ENCODE measurements at places on chromosomes 7 and 10.

DNA sequence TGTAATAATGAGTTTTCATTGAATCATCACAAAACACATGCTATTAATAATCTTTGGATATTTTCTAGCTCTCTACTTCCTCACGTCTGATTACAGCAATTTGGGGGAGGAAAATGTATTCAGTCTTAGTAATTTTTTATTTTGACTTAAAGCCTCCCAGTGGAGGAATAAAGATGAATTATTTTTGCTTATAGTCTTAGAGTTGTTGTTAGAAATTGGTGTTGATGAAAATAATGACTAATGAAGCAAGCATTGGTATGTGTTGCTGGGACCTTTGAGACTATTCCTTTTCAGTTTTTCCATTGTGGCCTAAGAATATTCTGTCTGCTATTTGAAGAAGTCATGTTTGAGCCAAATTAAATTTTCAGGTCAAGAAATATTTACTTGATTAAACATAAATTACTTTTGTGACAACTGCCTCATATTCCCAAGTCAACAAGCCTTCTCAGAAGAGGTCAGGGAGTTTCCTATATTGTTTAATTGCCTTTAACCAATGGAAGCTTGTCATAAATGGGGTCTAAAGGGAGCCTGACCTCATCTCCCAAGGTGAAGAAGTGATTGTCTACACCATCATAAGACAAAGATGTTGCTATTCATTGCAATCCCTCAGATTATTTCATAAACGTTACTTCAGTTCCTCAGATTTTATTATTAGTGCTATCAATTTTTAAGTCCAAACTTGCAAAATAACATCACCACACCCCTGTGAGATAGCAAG, 90.0 kb downstream of the ST7 start:
- no peak for DNase-seq

GRCh38 chr10:116715341-116715740, 27.0 kb downstream of the HSPA12A start:
- no peak for DNase-seq

- no peak for DNase-seq
Observed at GRCh38 chr7:132055336-132056120, 499.1 kb upstream of the PODXL start.

DNA sequence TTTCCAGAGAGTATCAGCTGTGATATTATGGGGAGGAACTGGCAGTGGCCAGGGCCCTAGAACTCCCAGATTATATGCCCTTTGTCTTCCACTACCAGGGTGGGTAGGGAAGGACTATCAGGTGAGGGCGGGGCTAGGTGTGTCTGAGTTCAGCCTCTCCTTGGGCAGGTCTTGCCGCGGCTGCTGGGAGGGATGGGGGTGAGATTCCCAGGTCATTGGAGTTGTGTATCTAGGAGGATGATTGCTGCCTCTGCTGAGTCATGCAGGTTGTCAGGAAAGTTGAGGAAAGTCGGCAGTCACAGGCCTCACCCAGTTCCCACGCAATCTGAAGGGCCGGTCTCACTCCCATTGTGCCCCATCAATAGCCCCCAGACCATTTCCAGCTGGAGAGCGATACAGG, 185.2 kb downstream of the DKK1 start:
- DNase-seq = no peak

GRCh38 chr10:11113156-11113555, 95.5 kb downstream of the CELF2 start:
- DNase-seq = no peak

DNA sequence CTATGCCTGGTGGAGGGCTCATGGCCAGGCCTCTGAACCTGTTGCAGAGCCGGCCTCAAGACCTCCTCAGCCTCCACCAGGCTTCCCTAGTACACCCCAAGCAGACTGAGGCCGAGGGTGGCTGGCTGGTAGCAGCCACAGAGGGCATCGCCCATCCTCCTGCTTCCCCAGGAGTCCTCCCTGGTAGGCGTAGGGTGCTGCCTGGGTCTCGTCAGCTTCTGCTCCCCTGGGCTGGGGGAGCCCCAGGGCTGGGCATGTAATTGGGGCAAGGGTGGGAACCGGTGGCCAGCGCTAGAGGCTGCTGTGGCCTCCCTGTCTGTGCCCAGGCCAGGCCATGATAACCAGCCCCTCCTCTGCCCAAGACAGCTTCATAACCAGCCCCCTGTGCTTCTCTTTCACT, 32.6 kb downstream of the TBATA start:
- DNase-seq = no peak

GRCh38 chr7:83451501-83452045, 197.4 kb downstream of the SEMA3E start:
- DNase-seq = no peak

DNA sequence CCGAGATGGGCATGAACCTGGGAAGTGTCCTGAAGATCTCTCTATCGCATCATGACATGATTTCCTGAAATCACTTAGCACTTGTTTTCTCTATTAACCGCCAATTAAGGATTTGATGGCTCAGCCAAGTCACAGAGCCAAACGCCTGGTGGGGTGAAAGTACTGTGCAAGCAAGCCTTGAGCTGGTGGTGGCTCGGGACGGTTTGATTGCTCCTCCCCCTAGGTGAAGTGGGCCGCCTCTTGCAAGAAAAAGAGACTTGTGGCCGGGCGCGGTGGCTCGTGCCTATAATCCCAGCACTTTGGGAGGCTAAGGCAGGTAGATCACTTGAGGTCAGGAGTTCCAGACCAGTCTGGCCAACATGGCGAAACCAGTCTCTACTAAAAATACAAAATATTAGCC, 50.3 kb downstream of the COL26A1 start:
- no peak for DNase-seq

- DNase-seq = no peak
Observed at GRCh38 chr10:27461312-27461711, 42.8 kb upstream of the RAB18 start.

- no peak for DNase-seq
Observed at GRCh38 chr10:116707981-116708380, 34.4 kb downstream of the HSPA12A start.

GRCh38 chr7:129635300-129636029, 23.9 kb downstream of the NRF1 start:
- peak; percentile 56 for DNase-seq

DNA sequence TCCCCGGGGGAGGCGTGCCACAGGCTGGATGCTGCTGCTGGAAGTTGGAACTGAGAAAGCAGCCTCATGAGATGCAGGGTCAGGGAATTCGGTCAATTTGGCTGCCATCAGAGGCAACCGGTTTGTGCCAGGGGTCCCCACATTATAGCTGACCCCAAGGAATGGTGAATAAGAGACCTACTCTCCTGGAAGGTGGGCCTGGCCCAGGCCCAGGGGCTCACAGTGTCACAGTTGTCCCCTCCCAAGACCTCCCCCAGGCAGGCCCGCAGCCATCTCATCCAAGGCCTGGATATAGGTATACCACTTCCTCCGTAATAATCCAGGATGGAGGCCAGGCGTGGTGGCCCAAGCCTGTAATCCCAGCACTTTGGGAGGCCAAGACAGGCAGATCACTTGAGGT, 114.6 kb downstream of the NPTX2 start:
- DNase-seq = no peak

- no peak for DNase-seq
Observed at GRCh38 chr10:67471022-67471421, 225.0 kb downstream of the CTNNA3 start.

DNA sequence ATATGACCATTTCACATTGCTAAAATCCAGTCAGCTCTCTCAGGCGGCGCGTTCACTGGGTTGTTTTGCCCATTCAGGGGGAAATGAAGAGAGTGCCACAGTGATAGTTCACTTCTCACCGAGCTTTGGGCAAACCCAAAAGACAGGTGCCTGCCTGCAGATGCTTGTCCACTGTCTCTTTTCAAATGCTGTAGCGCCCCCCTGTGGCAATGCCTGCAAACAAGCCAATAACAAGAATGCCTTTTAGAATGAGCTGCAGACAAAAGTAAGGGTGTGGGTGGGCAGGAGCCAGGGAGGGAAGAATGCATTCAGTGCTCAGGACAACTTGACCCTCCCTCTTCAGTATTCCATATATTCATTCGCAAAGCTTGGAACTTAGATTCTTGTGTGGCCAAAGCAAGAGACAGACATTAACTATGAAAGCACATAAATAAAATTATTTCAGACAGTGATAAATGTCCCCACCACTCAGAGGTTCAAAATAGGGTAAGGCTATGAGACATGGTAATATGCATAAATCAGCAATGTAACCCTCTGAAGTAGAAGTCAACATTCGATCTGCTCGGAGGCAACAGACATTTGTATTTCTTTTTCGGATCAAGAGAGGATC, 86.9 kb downstream of the JAZF1 start:
- peak; percentile 79 for DNase-seq

DNA sequence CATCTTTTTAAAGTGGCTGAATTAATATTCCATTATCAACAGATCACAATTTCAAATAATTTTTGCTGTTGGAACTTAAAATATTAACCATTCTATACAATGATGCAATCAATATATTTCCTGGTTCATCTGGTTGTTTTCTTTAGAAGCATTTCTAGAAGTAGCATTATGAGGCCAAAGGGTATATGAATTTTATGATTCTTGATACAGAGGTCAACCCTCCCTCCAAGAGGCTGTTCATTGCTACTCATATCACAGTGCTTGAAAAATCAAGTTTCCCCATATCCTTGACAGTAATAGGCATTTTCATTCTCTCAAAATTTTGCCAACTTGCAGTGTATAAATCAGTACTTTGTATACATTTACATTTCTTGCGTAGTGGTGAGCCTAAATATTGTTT, 312.6 kb downstream of the BMPER start:
- no peak for DNase-seq

GRCh38 chr7:19144661-19145433, at the start of gene FERD3L:
TSS of gene FERD3L (minus strand) at chr7:19145421. CDS start at chr7:19145362, 59 bp downstream.
- DNase-seq = peak; percentile 28

DNA sequence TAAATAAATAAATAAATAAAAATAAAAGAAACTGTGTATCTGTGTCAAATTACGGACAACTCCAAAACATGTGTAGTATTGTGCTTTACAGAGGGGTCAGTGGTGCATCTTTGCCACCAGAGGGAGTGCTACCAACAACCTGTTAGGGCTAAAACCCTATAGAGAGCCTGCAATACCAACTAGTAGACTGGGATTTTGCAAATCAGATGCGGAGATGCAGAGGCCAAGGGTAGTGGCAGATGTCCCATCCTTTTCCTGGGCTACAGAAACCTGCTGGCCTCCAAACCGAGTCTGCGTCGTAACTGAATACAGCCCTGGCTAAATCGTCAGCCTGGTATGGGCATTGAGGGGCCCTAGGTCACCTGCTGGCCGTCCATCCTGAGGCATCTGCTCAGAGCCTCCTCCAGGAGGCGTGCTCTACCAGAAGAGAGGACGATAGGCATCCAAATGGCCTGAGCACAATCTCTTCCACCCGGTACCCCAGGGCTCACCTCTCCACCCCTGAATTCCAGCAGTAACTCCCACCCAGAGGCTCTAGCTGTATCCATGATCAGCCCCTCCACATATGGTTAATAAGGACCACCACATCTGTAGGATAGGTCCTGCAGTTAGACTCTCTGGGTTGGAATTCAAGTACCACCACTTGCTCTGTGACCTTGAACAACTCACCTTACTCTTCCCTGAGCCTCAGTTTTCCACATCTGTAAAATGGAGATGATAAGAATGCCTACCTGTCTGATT, 6.2 kb upstream of the RRP12 start:
- peak; percentile 53 for DNase-seq

DNA sequence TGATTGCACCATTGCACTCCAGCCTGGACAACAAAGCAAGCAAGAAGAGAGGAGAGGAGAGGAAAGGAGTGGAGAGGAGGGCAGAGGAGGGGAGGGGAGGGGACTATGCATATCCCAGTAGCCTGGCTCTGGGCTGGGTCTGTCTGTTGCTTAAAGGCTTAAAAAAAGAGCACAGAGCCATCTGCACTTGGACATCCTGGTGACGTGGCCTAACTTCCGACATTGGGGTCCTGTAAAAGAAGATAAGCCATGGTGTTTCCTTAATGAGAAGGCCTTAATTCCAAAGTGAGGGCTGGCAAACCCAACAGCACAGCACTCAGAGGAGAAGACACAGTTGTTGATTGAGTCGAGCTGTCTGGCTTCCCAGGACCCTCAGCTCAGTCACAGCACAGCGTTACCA, 352.6 kb downstream of the PAXIP1 start:
- DNase-seq = no peak
